ENCODE measurements at places on chromosomes 7 and 10. TPM values are rescaled to one million over a fixed set of nuclear protein-coding genes. Genes with fewer than 3 reads are reported as not detected.

DNA sequence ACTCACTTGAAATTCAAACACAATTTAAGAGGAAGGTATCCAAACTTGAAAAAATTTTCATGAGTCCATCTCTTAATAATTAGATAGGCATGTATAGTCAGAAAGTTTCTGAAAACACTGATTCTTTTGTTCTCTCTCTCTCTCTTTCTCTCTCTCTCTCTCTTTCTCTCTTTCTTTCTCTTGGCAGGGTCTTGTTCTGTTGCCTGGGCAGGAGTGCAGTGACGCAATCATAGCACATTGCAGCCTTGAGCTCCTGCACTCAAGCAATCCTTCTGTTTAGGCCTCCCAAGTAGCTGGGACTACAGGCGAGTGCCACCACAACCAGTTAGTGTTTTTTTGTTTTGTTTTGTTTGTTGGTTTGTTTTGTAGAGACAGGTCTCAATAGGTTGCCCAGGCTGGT, 59.3 kb downstream of the PRTFDC1 start:
- no peaks in the 10 kb centered on the region for H3K27me3 ChIP-seq
- DNase-seq: no peak
- no peak overlapping the region for H3K4me3 ChIP-seq
- H3K27ac ChIP-seq: no peak overlapping the region
- peaks cover 24% of the 10 kb centered on the region for H3K4me1 ChIP-seq
- H3K36me3 ChIP-seq: peaks cover 3% of the 10 kb centered on the region

Gene SEPHS1
- 38.0 TPM for total RNA-seq

Gene NOS3
- 0.22 TPM for total RNA-seq

Gene LRRC72
- total RNA-seq: not detected

Gene EPHB6
- 20.9 TPM for total RNA-seq

GRCh38 chr10:97032624-97033023, 153.1 kb downstream of the SLIT1 start:
- H3K27ac ChIP-seq: no peak overlapping the region
- no peak for DNase-seq
- H3K4me1 ChIP-seq: peaks cover 6% of the 10 kb centered on the region
- H3K36me3 ChIP-seq: no peaks in the 10 kb centered on the region
- no peak overlapping the region for H3K4me3 ChIP-seq

Gene OGA
- 271 TPM for total RNA-seq

Gene ATRNL1
- 1.2 TPM for total RNA-seq

- no peak overlapping the region for H3K4me3 ChIP-seq
- H3K36me3 ChIP-seq: no peaks in the 10 kb centered on the region
- no peaks in the 10 kb centered on the region for H3K27me3 ChIP-seq
- H3K4me1 ChIP-seq: no peaks in the 10 kb centered on the region
- DNase-seq: no peak
- no peak overlapping the region for H3K27ac ChIP-seq
Observed at GRCh38 chr7:81684514-81685269, 85.2 kb downstream of the HGF start.

Gene TCERG1L
- not detected for total RNA-seq

Gene BAMBI
- total RNA-seq: 0.32 TPM

- no peaks in the 10 kb centered on the region for H3K27me3 ChIP-seq
- H3K36me3 ChIP-seq: no peaks in the 10 kb centered on the region
- no peak for DNase-seq
Observed at GRCh38 chr7:100003711-100004661, 11.4 kb upstream of the ZKSCAN1 start.

Gene TEX47
- not detected for total RNA-seq

All from activated B cell treated with CpG ODN at 0.5 μM for 24 hours (primary cell).